ENCODE measurements at places on chromosomes 6 and 20. TPM values are rescaled to one million over a fixed set of nuclear protein-coding genes. Genes with fewer than 3 reads are reported as not detected.

RBM12 gene
- polyA plus RNA-seq = 54.3 TPM

RAMACL gene
- polyA plus RNA-seq = 0.23 TPM

GRCh38 chr20:58911309-58911708, 58.8 kb downstream of the GNAS start:
- no peak for DNase-seq

DNA sequence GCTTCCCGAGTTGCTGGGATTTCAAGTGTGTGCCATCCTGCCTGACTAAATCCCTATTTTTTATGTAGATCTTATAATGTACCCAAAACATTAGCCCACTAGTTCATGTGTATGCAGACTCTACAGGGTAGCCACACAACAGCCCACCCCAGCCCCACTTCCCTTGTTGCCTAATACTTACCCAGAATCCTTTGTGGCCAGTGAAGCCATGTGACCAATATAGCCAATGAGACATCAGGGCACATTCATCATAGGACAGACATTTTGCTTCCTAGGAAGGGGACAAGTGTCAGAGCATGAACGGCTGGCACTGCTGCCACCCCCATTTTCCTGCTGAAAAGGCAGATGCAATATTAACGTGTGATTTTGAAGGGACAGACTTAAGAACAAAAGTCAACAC, 36.0 kb upstream of the TCP11 start:
- DNase-seq = no peak

GATA5 gene
- polyA plus RNA-seq = 0.08 TPM

- DNase-seq = no peak
Measured at GRCh38 chr20:7654231-7654630, 286.0 kb downstream of the HAO1 start.

DNA sequence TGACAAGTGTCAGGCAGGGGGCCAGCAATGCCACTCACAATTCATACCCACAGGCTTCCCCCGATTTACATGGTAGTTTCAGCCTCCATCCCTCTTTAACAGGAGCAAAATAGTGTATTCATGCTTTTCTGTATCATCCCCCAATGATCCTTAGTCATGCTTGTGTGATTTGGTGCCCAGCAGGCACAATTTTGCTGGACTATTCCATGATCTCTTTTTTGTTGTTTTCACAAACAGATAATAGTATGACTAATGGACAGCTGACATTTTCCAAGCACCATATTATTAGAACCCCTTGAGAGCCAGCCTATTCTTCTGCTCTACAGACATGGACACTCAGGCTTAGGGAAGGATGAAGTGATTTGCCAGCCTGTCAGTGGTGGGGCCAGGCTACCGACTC, 128.2 kb upstream of the RIPOR2 start:
- DNase-seq = no peak

GRCh38 chr6:44261581-44261980, 3.8 kb downstream of the NFKBIE start:
- DNase-seq = no peak

FOXF2 gene
- not detected for polyA plus RNA-seq

DNA sequence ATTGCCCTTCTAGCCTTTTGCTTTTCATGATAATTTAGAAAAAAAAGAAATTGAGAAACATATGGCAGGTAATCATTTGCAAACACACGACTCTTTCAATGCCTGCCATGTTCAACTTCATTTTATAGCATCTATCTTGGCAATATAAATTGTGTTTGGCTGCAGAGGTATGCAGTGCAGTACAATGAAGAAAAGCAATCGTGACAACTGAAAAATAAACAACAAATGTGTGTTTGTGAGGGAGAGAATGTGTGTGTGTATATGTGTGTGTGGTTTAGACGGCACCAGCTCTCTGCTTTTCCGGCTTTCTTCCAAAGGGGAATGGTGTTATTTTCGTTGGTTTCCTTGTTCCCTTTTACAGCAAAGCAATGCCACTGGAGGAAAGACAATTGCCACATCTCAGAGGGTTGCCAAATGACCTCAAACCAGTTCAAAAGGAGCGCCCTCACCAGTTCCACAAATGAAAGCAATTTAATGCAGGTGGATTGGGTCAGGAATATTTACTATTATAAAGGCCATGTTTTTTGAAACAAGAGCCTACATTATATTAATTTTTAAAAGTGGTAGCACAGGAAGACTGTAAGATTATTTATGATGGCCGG, 587.2 kb downstream of the PRKN start:
- no peak for DNase-seq

DNA sequence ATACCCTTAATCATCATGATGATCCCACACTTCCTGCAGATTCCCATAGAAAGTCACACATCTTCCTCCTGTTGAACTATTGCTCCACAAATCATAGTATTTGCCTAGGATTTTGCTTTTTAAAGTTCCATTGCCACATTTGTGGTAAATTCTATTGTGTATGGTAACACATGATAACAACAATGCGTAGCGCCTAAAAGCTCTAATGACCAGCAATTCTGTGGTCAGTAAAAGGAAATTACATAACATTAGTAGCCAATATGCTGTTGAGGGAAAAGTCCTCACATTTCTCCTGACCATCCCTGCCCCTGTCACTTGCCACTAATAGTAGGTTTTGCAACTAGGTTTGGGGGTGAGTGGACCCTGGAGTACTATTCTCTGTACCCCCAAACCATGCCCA, 31.8 kb upstream of the PDE7B start:
- DNase-seq = no peak

DNA sequence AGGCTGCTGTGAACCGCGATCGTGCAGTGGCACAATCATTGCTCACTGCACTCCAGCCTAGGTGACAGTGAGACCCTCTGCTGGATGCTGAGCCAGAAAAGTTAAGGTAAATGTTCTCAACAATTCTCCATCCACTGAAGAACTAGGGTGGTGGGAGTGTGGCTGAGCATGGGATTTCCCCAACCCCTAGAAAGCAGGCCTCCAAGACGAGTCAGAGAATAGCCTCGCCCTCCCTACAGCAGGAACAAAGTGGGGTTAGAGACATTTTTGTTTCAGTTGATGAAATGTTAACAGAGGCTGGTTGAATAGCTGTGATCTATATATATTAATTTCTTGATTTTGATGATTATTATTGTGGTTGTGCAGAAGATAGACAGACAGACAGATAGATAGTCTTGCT, 6.1 kb upstream of the ALDH8A1 start:
- DNase-seq = no peak
